Stimulated activated CD4-positive, alpha-beta T cell treated with anti-CD3 and anti-CD28 coated beads, TNF-alpha, amount 100 ng/mL, for 48 hours (primary cell): ENCODE measurements at places on chromosomes 2 and 18.
A peak's percentile ranks its signal among the peaks of the same experiment; 100 is the strongest.

GRCh38 chr2:85886590-85886989, 2.2 kb downstream of the ST3GAL5 start:
- peak; percentile 56 for DNase-seq

- DNase-seq, result no peak
These were observed 72.3 kb downstream of the AFF3 start for GRCh38 chr2:100070078-100070477.

- no peak for DNase-seq
These were observed 43.0 kb downstream of the STAT1 start for GRCh38 chr2:190970873-190971506.

DNA sequence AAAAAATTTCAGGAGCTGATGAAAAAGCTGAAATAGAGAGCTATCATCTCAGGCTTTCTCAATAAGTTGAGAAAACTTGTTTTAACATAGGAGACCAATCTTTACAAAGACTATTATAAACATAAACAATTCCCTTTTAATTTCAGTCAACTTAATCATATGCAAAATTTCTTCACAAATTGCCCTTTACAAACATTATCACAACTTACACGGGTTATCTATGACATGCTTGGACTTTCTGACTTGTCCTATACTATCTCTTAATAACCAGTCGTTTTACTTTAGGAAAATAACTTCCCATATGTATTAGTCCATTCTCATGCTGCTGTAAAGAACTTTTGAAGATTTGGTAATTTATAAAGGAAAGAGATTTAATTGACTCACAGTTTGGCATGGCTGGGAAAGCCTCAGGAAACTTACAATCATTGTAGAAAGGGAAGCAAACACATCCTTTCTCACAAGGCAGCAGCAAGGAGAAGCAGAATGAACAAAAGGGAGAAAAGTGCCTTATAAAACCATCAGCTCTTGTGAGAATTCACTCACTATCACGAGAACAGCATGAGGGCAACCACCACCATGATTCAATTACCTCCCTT, 1583.7 kb upstream of the CELF4 start:
- DNase-seq, result no peak

GRCh38 chr2:207534417-207534816, 4.7 kb downstream of the CREB1 start:
- DNase-seq, result no peak

GRCh38 chr2:218627939-218628338, 20.2 kb downstream of the PLCD4 start:
- no peak for DNase-seq

GRCh38 chr2:144006139-144006538, 513.8 kb downstream of the ZEB2 start:
- DNase-seq, result no peak

DNA sequence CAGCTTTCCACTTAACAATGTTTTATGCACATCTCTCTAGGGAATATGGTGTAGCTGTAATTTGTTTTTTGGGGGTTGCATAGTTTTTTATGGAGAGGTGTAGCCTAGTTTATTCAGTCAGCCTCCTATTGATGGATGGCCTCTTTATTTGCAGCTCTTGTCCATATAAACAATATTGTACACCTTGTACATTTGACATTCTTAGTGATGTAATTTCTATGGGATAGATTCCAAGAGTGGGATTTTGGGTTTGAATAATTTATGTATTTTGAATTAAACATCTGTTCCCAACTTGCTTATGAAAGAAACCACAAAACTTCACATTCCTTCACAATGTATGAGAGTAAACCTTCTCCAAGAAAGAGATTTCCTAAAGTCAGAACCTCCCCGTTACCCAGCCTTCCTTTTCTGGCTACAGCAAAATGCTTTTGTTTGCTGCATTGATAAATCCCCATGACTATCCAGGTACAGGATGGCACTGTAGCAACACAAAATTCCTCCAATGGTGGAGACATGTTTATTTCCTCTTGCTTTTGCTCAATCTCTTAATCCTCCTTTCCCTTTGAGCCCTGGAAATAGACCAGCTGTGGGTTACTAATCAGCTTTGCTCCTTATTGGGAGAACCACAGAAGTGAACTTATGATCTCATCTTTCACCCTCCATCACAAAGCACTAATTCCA, 58.4 kb upstream of the GALR1 start:
- no peak for DNase-seq

- DNase-seq, result no peak
These were observed 18.1 kb downstream of the SMAD2 start for GRCh38 chr18:47912343-47912742.

DNA sequence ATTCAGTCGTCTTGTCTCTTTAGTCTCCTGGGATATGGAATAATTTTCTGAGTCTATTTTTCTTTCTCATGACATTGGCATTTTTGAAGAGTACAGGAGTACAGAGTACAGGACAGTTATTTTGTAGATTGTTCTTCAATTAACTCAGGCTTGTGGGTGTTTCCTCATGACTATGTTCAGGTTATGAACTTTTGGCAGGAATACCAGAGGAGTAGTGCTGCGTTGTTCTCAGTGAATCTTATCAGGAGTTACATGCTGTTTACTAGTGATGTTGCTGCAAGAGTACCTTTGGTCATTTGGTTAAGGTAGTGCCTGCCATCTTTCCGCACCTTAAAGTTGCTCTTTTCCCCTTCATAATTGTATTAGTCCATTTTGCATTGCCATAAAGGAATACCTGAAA, 41.3 kb upstream of the AGFG1 start:
- DNase-seq, result no peak

DNA sequence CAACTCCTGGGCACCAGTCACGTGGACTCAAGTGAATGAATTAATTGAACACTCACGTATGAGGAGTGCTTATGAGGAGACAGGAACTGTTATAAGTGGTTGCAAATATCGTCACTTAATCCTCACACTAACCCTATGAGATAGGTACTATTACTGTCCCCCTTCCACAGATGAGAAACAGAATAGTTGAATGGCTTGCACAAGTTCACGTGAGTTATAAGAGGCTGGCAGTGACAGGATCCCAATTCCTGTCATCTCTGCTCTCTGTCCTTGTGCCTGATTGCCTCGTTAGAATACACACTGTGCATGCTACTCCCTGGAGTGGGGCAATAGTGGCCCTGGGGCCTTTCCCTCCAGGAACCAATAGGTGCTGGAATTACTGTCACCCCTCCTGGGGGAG, 253.5 kb downstream of the DYSF start:
- no peak for DNase-seq

DNA sequence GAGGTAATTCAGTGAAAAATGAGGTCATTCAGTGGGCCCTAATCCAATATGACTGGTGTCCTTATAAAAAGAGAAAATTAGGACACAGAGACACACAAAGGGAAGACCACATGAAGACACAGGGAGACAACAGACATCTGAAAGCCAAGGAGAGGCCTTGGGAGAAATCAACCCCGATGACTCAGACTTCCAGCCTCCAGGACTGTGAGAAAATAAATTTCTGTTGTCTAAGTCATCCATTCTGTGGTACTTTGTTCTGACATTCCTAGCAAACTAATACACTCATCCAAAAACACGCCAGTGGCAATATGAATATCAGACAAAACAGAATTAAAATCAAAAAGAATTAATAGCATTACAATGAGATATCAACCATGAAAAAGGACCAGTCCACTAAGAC, 303.7 kb downstream of the SS18 start:
- no peak for DNase-seq

GRCh38 chr2:150612957-150613710, 125.7 kb upstream of the RND3 start:
- DNase-seq, result no peak

- peak; percentile 1 for DNase-seq
These were observed 185.3 kb upstream of the ATP5MC3 start for GRCh38 chr2:175366815-175367214.

- no peak for DNase-seq
These were observed 132.2 kb downstream of the ANTXR1 start for GRCh38 chr2:69145204-69145603.

DNA sequence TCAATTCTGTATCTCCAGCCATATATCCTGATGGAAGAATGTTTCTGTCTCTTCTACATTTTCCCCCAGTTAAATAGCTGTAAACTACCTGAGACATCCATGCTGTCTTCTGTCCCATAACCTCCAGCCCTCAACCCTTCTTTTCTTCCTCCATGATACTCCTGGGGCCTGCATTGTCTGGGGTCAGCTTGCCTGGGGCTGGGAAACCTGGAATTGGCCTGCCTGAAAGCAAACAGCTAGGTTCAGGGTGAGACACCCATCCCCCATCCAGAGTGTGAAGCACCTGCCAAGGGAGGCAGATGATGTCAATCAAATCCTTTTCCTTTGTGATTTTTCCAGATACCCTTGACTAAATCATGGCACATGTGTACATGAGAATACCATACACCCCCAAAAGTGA, 313.7 kb upstream of the MGAT5 start:
- DNase-seq, result no peak

GRCh38 chr2:59752512-59752911, 800.9 kb downstream of the BCL11A start:
- no peak for DNase-seq

GRCh38 chr2:239092571-239093294, 244.8 kb downstream of the TWIST2 start:
- DNase-seq, result no peak

- DNase-seq, result no peak
These were observed 237.5 kb downstream of the CTNNA2 start for GRCh38 chr2:79750321-79750720.

DNA sequence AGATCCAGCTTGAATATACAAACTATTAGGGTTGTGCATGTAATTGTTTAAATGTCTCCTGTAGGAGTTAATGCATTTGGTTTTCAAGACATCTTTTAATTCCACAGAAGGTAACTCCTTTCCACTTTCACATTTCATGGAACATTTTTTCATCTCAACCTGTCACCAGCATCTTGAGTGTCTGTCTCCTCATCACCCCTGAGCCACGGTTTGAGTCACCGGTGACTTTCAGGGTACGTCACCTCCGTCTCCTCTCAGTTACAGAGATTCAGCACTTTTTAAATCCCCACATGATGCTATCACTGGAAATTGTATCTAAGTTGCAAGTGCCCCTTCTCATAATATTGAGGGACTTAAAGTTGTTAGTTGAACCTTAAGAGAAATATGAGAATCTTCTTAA, 25.3 kb downstream of the GPR55 start:
- peak; percentile 43 for DNase-seq

DNA sequence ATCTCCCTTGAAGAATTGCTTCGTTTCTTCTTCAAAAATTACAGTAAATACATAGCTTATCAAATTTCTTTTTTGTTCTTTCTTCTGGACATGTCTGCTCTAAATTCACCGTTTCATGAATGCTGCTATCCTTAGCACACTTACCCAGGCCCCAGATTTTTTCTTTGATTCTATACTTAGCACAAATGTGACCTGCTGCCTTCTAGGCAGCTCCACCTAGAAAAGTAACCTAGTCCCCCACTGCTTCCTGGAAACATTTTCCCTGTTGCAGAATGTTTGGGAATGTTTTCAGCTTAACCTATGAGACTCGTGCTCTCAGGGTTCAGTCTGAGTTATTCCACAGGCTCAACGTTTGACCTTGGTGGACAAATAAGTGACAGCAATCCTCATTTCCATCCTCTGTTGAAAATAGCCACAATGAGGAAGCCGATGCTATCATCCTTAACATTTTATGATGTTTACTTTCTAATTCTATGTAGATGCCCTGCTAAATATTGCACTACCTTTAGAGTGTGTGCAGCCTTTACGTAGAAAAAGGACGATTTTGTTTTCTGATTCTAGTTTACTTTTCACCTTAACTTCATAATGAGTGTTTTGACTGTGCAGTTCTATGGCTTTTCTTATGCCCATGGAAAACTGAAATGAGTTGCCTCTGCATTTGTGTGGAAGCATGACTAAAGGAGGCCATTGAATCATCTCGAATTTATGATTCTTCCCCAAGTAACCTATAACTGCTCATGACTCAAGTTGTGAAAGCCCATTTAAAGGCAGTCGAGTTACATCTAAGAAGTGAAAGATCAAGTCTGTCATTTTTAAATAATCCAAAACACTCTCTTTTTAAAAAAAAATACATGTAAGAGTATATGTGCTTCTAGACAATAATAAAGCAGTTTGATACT, 47.7 kb downstream of the TMEM182 start:
- DNase-seq, result no peak

GRCh38 chr18:78673516-78674321, 305.9 kb upstream of the SALL3 start:
- no peak for DNase-seq

DNA sequence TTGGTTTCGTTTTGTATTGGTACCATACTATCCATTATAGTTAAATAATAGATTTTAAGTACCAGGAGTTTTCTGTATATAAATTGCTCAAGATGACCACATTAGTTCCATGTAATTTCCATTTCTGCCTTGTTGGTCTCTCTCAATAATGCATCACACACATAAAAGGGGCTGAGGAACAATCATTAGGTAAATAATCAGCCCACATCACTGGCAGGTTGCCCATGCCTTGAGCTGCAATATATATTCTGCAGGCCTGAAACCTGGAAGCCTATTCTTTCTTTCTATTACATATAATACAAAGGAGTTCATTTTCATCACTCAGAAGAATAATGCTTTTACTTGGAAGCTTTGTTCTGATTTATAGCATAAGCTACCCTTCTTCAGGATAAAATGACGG, 616.1 kb upstream of the PKDCC start:
- DNase-seq, result no peak

DNA sequence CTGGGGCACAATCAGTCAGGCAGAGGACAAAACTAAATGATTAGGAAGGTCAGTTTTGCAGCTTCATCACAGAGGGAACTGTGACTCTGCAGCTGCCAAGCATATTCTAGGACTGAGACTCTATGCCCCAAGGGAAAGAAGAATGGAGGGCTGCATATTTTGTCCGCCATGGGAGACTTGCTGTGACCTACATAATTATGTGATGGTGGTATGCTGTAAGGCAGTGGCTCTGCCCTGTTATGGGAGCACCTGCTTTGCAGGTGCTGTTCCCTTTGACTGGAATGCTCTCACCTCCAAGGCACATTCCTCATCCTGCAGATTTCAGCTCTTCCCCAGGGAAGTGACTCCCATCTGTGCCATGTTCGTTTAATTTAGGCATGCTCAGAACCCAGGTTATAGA, 261.9 kb upstream of the EPHA4 start:
- no peak for DNase-seq

DNA sequence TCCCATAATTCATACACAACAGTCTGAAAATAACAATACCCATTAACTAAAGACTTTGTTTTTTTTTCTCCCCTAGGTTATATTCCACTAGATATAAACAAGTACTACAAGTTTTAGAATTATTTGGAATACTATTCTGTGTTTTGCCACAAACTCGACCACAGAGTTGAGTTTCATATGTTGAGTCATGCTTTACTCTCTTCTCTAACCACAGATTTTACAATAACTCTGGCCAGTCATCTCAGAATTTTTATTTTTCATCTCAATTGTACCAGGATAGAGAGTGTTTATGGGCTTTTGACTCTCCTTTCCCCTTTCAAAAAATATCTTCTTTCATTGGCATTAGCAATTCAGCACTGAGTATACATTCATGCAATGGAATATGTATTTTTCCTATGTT, 348.7 kb upstream of the GALNT5 start:
- DNase-seq, result no peak
